Aorta (tissue), 5 donors: ENCODE measurements at places on chromosomes 1 and 21. TPM values are rescaled to one million over a fixed set of nuclear protein-coding genes. Genes with fewer than 3 reads are reported as not detected.

- H3K36me3 ChIP-seq = no peaks in the 10 kb centered on the region
- no peaks in the 10 kb centered on the region for H3K27me3 ChIP-seq
- no peak overlapping the region for H3K4me3 ChIP-seq
Measured at GRCh38 chr1:88351960-88352359, 332.1 kb upstream of the PKN2 start.

DNA sequence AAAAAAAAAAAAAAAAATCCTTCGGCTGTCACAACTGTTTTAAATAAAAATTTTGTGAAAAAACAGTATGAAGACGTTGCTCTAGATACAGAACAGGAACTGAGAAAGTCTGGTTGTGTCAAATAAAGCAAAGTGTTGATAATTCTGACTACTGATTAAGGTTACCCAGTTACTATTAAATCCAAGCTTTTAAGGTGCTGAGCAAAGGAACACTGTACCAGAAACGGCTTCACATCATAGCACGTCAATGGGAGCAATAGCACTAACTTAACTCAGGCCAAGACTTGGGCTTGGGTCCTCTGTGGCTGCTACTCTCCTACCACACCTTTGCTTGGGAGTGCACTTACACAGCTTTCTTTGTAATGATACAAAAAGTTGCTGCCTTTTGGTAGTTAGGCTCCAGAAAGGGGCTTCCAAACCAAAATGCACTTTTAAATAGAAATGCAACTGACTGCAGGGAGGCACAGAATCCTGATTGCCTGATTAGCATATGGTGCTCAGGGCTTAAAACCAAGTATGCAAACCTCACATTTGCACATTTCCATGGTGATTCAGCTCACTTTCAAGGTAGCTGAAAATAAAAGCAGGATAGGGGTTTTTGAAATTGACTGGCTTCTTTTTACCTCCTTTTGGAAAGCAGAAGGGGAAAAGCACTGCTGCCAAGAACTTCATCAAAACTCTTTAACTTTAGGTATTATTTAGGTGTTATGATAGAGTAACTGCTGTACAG, 6.3 kb downstream of the MCL1 start:
- H3K4me3 ChIP-seq = peak overlapping the region; percentile 26
- H3K27ac ChIP-seq = no peak overlapping the region
- no peaks in the 10 kb centered on the region for H3K27me3 ChIP-seq
- no peak for DNase-seq
- peaks cover 4% of the 10 kb centered on the region for H3K36me3 ChIP-seq

DNA sequence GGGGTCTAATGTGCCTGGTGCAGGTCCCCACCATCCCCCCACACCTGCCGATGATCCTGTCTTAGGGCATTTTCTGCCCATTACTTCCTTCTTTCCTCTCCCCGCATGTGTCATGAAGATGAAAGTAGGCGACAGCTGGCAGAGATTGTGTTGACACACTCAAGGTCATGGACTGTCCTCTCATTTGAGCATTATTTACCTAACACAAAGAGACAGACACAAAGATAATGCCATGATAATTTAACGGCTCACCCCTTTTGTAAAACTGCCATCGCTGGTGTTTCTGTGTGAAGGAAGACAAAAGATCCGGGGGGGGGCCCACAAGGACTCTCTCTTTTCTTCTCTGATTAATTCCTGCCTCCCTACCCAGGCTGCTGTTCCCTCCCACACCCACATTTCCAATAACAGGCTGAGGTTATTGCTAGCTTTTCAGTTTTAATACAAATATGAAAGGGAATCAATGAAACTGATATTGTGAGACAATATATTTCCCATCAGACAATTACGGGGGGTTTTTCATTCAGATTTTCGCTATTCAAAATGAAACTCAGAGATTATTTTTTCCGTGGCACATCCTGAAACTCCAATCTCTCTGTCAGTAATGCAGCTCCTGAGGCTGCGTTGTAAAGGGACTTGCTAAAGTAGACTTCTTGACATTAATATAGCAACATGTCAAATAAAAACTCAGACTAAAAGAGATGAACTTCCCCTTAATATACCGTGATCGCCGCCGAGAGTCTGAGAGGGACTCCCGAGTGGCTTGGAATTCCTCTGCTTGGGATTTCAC, 561.1 kb downstream of the NPHP4 start:
- H3K4me3 ChIP-seq = no peak overlapping the region
- H3K27me3 ChIP-seq = no peaks in the 10 kb centered on the region
- no peak overlapping the region for H3K27ac ChIP-seq
- H3K36me3 ChIP-seq = no peaks in the 10 kb centered on the region
- DNase-seq = no peak

Gene HES5
- total RNA-seq = 2.1 TPM
